Stimulated activated CD8-positive, alpha-beta memory T cell treated with anti-CD3 and anti-CD28 coated beads, Interleukin-4, amount 100 ng/mL, for 1 hour (primary cell): ENCODE measurements at places on chromosomes 13 and 19.

GRCh38 chr19:13843104-13843921 is 33.6 kb upstream of the NANOS3 start:
- no peak for DNase-seq

GRCh38 chr19:33134571-33135041 is 2.7 kb downstream of the WDR88 start:
- DNase-seq, result no peak

GRCh38 chr13:25042151-25042865 is 53.6 kb upstream of the PABPC3 start:
- DNase-seq, result no peak

DNA sequence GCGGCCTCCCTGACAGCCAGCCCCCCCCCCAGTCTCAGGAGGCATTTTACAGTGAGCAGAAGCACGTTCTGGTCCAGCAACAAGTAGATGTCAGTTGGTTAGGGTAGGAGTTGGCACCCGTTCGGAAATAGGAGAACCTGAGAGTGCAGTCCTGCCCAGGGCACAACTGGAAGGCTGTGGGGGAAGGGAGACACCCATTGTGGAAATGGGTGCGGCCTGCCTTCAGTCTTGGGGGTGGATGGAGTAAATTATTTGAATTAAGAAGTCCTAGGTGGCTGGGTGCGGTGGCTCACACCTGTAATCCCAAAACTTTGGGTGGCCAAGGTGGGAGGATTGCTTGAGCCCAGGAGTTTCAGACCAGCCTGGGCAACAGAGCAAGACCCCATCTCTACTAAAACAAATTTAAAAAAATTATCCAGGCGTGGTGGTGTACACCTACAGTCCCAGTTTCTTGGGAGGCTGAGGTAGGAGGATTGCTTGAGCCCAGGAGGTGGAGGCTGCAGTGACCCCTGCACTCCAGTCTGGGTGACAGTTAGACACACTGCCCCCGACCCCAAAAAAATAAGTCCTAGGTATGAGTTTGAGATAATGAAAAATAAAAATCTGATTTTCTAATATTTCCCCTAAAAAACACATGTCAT is 1.2 kb downstream of the CIRBP start:
- no peak for DNase-seq

DNA sequence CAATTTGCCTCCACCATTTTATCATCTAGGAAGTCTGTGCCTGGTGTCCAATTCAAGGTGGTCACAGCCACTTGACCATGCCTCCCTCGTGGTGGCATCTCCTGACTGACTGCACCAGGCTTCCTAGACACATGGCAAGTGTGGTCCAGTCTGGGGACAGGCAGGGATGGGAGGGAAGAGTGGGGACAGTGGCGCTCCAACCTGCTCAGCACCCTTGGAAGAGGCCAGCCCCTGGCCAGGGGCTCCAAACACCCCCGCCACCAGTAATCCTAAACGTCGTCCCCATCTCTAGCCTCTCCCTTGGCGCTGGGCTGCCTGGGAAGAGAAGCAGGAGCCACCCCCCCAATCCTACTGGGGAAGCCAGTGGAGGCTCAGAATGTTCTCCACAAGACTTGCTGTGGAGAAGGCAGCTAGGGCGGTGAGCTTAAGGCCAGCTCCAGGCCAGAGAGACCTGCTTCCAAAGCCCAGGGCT is 2.7 kb downstream of the RPL36 start:
- no peak for DNase-seq

DNA sequence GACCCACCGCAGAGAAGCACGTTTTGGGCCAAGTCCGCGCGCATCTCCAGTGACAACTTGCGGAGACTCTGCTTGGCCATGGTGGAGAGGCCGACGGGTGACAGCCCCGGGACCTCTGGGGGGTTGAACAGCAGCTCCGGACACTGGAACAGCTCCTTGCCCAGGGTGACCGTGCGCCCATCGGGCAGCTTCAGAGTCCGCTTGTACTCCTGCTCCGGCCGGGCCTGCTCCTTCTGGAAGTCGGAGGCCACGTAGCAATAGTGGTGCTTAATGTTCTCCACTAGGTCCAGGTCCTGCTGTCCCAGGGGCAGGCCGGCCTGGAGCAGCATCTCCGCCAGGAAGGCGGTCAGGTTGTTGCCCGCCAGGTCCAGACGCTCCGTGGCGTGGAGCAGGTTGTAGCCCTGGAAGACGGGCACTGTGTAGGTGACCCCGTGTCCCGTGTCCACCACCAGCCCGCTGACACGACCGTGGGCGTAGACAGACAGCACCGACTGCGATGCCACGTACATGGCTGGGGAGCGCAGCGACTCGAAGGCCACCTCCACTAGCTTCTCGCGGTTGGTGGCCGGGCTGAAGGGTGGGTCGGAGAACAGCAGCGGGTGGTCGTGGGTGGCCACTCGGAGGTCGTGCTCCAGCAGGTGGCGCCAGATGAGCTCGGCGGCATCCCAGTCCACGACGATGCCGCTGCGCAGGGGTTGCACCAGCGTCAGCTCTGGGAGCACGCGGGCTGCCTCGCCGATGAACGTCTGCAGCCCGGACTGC is 743 bp downstream of the ACTL9 start:
- no peak for DNase-seq

DNA sequence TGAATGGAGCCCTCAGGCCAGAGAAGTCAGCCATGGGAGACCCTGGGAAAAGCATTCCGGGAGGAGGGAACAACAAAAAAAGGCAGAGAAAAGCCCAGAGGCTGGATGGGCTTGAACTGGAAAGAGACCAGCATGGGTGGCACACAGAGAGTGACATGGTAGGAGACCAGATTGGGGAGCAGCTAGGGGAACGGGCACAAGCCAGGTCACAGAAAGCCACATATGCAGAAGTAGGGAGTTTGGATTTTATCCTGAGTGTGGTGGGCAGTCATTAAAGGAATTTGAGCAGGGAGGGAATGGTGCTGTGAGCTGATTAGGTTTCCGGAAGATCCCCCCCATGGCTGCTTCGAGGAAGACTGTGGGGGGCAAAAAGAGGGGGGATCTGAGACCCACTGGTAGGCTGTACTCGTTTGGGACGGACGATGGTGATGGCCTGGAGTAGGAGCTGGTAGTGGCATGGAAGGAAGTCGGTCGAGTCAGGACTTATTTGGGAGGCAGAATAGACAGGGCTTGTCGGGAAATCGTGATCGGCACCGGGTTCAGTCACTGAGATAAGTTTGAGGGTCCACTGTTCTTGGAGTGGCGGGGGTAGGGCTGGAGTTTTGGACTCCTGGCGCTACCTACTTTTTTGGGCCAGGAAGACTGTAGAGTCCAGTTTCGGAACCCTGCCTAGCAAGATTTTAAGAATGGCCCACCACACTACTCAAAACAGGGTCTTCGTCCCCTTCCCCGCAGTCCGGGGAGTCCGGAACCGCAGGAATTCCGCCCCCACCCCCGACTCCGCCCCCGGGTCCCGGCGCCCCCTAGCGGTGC is 949 bp downstream of the SERTAD1 start:
- no peak for DNase-seq

DNA sequence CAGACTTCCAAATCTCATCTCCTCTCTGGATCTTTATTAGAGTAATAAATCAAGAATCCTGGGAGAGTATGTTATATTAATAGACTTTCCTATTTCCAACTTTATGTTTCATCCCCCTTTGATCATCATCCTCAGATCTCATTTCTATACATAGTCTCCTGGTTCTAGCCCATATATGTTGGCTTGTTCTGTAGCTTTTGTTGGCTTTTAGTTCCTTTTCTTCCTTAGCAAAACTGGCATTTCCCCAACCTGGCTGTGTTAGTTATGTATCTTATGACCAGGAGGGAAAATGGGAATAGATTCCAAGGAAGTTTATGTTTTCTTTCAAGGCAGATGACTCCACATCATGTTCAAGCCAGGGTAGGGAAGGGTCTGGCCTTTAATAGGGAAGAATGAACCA is 2464.5 kb downstream of the PCDH9 start:
- no peak for DNase-seq

GRCh38 chr19:3325451-3325850 is 40.9 kb upstream of the NFIC start:
- DNase-seq, result no peak

DNA sequence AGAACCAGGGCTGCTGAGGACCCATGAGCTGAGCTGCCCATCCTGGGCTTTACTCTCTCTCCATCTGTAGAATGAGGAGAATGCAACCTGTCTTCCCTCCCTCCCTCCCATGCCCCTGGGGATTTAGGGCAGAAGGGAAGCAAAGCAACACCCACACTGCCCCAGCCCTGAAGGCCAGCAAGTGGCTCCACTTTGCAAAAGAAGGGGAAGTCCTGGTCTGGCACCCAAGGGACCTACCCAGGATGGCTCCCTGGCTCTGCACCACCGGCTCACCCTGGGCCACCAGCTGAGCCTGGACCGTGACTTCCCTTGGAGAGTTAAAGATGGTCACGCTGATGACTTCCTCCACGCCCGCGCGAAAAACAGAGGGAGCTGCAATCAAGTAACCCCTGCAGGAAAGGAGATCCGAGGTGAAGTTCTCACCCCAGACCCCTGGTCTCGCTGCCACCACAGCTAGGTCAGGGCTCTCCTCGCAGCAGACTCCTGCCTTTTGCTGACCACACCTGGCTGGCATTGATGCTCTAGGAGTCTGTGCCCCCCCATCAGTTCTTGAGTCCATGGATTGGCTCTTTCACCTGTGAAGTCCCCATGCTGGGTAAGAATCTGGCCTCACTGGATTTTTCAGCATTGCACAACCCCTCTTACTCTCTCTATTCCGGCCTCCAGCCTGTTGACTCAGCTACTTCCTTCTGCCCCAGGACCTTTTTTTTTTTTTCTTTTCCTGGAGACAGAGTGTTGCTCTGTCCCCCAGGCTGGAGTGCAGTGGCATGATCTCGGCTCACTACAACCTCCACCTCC is 4.6 kb downstream of the CPAMD8 start:
- no peak for DNase-seq

DNA sequence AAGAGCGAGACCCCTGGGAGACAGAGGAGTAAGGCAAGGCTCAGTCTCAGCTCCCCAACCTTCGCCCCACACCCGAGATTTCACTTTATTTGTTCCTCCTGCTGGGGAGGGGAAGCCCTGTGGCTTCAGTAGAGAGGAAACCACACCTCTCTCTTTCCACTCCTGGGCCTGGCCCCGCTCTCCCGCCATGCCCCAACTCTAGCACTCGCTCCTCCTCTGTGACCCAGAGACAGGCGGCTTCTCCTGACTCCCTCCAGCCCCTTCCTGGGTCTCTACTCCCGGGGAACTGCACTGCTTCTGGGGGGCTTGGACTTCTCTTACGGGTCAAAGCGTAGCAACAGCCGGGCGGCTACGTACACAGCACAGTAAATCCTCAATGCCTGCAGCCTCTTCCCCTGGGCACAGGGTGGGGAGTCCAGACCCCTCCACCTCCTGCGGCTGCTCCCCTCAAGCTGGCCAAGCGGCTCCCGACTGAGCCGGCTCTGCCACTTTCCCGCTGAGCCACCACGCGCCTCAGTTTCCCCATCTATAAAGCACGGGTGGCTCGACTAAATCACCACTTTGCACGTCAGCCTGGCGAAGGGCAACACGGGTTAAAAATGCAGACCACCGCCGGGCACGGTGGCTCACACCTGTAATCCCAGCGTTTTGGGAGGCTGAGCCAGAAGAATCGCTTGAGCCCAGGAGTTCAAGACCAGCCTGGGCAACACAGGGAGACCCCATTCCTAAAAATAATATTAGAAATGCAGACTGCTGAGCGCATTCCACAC is 1.4 kb downstream of the RNF126 start:
- peak; percentile 52 for DNase-seq

GRCh38 chr13:103883164-103883563 is 816.9 kb upstream of the SLC10A2 start:
- DNase-seq, result no peak

DNA sequence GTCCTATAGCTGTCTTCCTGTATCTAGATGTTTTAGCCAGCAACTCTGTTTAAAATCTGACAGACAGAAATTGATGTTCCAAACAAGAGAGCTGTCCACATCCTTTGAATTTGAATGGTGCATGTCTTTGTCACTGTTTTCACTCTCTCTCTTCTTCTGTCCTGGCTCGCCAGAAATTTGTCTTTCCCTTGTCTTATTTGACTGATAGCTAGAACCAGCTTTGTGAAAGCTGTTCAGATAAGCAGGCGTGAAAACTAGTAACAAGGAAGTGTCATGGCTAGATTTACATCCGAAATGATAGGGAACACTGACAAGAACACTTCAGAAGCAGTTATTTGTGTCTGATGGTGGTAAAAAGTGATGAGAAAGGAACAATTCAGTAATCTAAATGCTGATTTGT is 354.9 kb upstream of the SLITRK1 start:
- no peak for DNase-seq

- no peak for DNase-seq
These were observed 168.7 kb downstream of the KDM4B start for GRCh38 chr19:5137571-5138124.

DNA sequence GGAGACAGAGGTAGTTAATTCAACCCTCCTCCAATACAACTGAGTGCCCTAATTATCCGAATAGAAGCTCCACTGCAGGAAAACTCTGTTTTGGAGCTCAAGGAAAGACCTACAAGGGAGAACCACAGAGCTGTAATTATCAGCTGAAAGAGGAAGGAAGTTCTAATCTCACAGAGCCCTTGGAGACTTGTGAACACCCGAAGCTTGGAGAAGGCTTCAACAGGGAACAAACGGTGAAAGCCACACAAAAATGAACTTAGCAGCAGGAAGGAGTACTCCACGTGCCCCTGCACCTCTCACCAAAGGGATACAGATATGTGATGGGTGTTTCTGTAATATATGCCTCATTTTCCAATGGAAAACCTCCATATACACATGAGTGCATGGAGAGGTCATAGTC is 61.1 kb downstream of the IRS2 start:
- DNase-seq, result no peak

DNA sequence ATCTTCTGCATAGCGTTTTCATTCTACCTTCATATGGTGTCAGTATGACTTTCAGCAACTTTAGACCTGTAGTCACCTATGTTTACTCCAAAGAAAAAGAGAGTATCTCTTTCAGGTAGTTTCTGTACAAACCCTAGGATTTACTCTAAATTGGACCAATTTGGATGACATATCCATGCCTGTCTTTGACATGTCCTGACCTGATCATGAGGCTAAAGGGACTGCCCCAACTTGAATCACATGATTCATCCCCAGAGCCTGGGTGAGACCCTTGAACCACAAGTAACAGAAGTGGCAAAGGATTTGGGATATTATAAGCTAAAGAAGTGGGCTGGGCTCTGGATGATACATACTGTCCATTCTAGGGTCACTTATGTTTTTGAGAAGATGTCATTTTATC is 124.5 kb upstream of the CSNK1A1L start:
- DNase-seq, result no peak

DNA sequence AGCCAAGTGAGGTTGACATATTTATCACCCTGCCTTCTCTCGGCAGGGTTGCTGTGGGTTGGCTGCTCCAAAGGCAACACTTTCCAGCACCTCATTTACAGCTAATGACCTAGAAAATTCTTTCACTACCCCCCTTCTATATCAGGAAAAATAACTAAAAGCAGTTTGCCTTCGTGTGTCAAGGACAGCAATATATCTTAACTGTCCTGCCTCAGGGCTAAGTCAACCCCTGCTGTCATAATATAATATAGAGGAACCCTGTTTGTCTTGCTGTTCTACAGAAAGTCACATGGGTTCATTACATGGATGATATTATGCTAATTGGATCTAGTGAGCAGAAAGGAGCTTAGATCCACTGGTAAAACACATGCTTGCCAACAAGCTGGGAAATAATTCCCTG is 28.1 kb upstream of the USP12 start:
- no peak for DNase-seq

GRCh38 chr19:49848938-49849337 is 2.0 kb upstream of the PTOV1 start:
- DNase-seq, result no peak
